ENCODE measurements at places on chromosomes 3 and 15.

DNA sequence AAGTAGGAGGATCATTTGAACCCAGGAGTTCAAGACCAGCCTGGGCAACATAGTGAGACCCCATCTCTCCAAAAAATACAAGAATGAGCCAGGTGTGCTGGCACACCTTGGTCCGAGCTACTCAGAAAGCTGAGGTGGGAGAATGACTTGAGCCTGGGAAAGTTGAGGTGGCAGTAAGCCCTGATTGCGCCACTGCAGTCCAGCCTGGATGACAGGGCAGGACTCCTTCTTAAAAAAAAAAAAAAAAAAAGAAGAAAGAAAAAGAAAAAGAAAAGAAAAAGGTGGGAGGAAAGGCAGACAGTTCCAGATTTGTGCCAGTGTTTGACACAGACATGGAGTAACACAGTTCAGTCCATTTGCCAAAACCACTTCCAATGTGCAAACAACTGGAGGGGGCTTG lies 75.7 kb downstream of the ATP10A start:
- DNase-seq, result no peak

- DNase-seq, result no peak
Measured at GRCh38 chr15:73965758-73966113, 26.4 kb downstream of the STOML1 start.

DNA sequence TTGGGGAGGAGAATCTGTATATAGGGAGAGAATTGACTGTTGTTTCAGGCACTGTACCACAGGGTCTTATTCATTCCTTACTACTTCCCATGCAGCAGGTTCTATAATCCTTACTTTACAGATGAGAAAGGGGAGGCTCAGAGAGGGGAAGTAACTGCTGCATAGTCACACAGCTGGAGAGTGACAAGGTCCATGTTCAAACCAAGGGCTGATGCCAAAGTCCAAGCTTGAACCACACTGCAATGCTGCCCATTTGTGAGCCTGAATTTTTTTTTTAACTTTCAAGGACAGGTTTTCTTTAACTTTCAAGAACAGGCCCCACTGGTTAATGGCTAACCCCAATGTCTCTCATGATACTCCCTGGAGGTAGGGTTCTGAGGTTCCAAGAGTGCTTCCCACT lies 26.2 kb downstream of the RBP2 start:
- DNase-seq, result no peak

GRCh38 chr15:73926219-73927002 lies at the start of gene LOXL1:
TSS of gene LOXL1 (plus strand) at chr15:73926462. CDS start at chr15:73926784, 322 bp downstream.
- DNase-seq, result no peak

GRCh38 chr15:85534031-85534430 lies 153.6 kb downstream of the AKAP13 start:
- no peak for DNase-seq

DNA sequence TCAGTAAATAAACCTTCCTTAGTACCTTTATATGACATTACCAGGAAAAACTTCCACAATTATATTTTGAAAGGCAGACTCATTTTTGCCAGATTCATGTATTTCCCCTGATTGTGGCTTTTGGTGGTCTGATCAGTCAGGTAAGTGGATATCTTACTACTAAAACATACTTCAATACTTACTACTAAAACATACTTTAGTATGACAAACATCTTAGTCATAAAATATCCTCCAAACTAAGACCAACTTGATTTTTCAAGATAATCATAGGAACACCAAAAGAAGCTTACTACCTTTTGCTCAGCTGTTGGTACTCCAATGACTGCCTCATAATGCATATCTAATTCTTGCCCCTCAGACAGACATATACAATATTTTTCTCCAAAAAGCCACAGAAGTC lies 9.3 kb downstream of the TJP1 start:
- DNase-seq, result no peak

GRCh38 chr15:29126821-29127461 lies 142.7 kb downstream of the NSMCE3 start:
- DNase-seq, result peak; percentile 8

- no peak for DNase-seq
Measured at GRCh38 chr3:53039376-53039752, 6.5 kb downstream of the SFMBT1 start.

- no peak for DNase-seq
Measured at GRCh38 chr3:102483556-102483955, 48.7 kb downstream of the ZPLD1 start.

DNA sequence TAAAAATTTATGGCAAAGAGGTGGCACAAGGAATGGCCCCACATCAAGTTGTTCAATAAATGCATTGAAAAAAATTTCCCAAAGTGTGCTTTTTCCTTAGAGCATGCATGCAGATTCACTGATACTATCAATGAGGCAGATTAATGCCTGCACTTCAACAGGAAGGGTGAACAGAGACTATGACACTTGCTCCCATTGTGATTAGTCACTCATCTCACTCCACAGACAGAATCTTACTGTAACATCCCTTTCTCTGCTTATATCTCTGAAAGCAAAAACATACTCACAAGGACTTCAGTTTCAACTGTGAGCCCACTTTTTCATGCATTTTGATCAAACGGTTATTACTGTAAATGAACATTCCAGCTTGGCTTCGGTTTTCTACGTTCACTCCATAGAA lies 60.9 kb downstream of the MORC1 start:
- no peak for DNase-seq

DNA sequence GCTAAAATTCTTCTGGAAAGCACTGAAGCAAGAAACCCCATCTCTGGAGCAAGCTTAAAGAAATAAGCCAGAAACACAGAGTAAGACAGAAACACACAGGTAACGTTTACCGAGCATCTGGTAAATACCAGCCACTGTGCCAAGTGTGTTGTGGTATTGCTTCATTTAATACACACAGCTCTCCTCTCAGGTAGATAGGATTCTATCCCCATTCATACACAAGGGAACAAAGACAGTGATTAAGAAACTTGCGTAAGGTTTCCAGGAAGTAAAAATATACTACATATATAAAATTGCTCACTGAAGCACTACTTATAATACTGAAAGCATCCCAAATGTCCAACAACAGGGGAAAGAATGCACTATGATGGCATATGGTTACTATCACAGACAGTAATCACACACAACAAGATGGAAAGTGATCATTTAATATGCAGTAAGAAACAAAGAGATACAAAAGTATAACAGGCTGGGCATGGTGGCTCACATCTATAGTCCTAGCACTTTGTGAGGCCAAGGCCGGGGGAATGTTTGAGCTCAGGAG lies 27.5 kb downstream of the TAMM41 start:
- no peak for DNase-seq

GRCh38 chr3:42721690-42722089 lies 19.1 kb upstream of the HHATL start:
- no peak for DNase-seq

GRCh38 chr3:194396539-194396858 lies 2.6 kb downstream of the GP5 start:
- no peak for DNase-seq

- DNase-seq, result no peak
Measured at GRCh38 chr3:2838546-2839157, 271.5 kb downstream of the IL5RA start.

DNA sequence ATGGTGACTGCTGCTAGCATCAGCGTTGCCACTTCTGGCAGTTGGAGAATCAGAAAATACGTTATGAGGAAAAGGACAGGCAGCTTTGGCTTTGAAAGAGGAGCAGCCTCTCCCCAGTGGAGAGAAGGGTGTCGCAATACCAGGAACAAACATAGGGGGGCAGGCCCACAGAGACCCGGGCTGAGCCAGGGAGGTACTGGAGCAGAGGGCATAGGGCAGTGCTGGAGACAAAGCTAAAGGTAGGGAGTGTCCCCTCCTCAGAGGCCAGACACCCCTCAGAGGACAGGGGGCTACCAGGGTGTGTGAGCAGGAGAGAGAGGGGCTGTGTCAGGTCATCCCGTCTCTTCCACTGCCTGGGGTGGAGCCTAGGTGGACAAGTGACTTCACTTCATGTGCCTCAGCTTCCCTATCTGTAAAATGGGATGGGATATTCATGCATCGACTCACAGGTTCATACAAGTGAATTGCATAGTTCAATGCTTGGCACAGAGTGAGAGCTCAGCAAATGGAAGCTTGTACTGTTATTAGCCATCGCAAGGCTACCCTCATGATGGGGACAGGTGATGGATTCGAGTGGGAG lies 49.7 kb upstream of the LIMD1 start:
- no peak for DNase-seq

DNA sequence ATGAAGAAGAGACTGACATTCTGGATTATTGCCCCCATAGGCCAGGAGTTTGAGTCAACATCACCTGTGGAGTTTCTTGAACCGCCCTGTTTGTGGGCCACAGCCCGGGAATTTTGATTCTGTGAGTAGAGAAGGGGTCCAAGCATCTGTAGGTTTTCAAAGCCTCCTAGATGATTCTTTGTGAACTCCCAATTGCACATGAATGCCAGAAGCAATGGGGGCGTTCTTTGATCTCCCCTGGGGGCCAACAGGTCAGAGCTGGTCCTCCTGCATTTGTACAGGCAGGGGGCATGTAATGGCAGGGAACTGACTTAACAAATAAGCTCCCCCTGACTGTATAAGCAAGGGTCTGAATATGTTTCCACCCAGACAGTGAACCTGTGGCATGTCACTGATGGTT lies 260.3 kb downstream of the SLCO3A1 start:
- no peak for DNase-seq

GRCh38 chr3:71219744-71220638 lies 363.5 kb downstream of the FOXP1 start:
- no peak for DNase-seq

DNA sequence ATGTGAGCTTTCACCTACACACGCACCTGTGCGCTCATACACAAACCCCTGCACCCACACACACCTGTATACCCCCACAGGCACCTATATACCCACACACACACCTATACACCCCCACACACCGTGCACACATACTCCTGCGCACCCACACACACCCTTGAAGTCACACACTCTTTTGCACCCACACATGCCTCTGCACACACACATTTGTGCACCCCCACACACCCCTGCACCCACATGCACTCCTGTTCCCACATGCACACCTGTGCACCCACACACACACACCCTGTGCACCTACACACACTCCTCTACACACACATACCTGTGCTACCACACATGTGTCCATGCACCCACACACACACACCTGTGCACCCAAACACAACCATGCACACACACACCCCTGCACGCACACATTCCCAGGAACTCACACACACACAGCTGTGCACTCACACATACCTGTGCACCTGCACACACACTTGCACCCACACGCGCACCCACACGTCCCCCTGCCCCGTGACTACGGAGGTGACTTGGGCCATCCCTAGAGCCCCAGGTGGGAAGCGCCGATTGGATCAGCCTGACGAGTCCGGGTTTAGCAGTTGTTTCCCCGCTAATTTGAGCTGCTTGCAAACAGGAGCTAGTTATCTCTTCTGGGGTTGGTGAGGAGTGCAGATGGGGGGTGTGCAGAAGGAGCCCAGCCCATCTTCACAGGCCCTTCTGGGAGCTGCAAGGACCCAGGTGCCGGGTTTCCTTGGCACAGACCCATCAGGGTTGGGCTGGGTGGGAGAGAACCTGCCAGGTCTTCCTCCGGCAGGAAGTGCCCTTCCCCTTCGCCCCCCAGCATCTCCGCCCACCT lies 97.8 kb downstream of the CHSY1 start:
- DNase-seq, result no peak

DNA sequence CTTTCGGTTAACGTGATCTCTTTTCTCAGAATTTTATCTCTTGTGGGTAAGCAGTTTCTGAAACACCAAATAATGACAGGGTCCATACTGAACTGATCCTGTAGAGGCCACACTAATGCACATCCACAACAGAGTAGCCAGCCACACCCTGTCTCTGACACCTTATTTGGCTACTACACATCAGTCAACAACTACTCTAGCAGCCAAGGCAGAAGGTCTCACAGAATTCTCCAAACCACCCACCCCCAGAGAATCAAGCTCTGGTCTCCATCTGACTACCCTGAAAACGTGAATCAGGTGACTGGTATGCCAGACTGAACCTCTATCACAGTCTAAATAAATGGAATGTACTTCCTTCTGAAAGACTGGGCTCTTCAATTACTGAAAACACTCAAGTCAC lies 38.0 kb downstream of the EDC3 start:
- no peak for DNase-seq

All from NCI-H1092 treated with DMSO at 0.1 percent for 48 hours (cell line).